CD8-positive, alpha-beta T cell (primary cell): ENCODE measurements at places on chromosomes 3 and 15.

- DNase-seq, result no peak
These were observed 206.3 kb upstream of the CD96 start for GRCh38 chr3:111335512-111336303.

DNA sequence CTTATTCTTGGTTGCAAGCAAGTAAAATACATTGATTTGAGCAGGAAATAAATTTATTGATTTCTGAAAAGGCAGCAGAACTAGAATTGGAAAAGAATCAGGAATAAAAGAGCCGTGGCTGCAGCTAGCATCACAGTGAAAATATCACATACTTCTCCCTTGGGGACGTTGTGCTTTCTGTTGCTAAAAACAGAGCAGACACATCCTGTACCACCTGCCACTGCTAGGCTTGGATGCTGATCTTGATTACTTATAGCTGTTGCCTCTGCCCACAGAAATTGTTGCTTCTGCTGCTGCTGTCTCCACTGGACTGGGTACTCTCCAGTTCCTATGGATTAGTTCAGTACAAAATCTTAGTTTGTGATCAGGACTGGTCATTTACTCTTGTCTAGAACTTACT, 283.8 kb downstream of the C3orf38 start:
- no peak for DNase-seq

DNA sequence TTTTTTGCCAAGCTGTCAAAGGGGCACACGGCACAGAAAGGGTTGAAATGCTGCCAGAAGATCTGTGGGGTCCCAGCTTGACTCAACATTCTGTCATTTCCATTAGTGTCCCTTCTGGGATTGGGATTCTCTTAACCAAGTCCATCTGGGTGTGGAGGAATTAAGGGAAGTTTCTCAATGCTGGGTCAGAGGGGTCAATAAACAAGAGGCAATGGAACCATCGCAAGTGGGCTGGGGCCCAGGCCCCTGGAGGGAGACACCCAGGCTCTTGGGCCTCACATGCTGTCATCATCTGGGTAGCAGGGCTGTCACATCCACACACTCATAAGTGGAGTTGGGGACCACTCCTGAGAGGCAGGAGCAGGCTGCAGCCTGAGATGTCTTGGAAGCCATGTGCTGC, 8.1 kb upstream of the APOD start:
- DNase-seq, result no peak

GRCh38 chr3:11195201-11195600, 40.9 kb downstream of the HRH1 start:
- no peak for DNase-seq

- no peak for DNase-seq
These were observed 273.1 kb downstream of the GABRG3 start for GRCh38 chr15:27244047-27244446.

GRCh38 chr15:85741021-85741421, 53.7 kb downstream of the KLHL25 start:
- no peak for DNase-seq

- DNase-seq, result no peak
These were observed 24.8 kb upstream of the MBNL1 start for GRCh38 chr3:152243721-152244516.

- no peak for DNase-seq
These were observed 242.2 kb upstream of the AZI2 start for GRCh38 chr3:28590860-28591259.

DNA sequence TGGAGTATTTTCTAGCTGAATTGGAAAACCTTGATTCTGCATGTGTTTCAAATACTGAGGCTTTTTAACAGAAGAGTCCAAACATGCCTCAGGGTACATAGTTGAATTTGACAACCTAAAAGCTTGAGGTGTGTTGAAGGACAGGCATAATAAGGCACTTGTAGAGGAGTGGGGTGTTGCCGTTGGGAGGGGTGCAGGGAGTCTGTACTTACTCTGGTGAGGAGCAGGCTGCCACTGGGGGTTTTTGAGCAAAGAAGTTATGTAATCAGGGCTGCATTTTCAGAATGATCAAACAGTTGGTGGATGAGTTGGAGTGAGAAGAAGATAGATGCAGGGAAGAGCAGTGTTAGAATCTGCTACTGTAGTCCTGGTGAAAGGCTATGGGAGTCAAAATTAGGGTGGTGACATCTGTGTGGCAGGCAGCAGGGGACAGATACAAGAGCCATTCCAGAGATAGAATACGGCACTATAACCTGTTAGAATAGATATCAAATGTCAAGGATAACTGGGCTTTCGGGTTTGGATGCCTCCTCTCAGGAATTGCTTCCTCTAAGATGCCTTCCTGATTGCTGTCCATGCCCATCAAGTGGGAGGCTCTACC, 161.6 kb downstream of the GHSR start:
- no peak for DNase-seq

DNA sequence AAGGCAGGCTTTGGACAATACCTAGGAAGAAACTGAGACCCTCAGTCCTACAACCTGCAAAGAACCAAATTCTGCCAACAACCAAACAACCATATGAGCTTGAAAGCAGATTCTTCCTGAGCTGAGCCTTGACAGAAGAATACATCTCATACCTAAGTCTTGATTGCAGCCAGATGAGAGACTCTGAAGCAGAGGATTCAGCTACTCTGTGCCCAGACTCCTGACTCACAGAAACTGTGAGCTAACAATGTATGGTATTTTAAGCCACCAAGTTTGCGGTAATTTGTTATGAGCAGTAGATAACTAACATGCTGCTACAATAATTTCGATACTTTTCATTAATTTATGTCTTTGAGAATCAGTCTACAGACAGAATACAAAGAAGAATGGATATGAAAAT, 325.1 kb upstream of the CBLB start:
- no peak for DNase-seq

GRCh38 chr3:83033133-83033532, 1271.7 kb upstream of the GBE1 start:
- DNase-seq, result no peak

GRCh38 chr3:4963669-4964570, 15.3 kb upstream of the BHLHE40 start:
- DNase-seq, result no peak

GRCh38 chr3:142968319-142969025, 5.0 kb upstream of the PAQR9 start:
- DNase-seq, result no peak

GRCh38 chr15:59636184-59636583, 21.1 kb downstream of the GTF2A2 start:
- no peak for DNase-seq
